ENCODE measurements at places on chromosomes 16 and 17.

DNA sequence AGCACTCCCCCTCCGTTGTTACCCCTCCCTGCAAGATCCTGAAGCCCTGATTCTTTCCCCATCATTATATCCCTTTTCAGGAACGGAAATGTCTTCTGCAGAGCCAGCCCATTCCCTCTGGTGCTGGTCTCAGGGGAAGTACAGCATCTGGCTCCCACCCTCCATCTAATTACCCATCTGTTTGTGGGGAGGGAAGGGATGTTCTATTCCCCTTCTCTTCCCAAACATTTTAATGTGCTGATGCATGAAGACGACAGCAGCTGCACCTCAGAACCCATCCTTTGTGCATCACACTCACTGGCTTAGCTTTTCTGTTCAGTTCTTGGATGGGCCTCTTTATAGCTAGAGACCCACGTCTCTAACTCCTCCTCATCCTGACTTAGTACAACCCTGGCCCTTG lies 367.2 kb downstream of the CDH13 start:
- no peak for ATAC-seq

DNA sequence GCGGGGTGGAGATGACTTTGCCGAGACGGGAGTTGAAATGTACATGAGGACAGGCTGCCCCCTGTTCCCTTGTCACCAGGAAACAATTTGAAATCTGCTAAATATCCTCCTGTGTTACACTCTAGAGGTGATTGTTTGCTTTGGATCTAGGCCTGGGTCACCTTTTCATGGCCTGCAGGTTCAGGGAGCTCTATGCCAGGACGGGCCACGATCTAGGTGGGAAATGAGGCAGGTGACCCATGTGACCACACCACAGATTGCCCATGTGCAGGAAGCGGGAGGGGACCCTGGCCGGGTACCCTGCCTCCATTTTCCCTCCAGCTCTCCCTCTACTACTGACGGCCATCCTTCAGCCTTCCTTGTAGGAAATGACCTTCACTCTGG lies 43.4 kb downstream of the MEAK7 start:
- ATAC-seq, result no peak

GRCh38 chr17:62793919-62794665 lies 14.0 kb downstream of the MARCHF10 start:
- ATAC-seq, result no peak

DNA sequence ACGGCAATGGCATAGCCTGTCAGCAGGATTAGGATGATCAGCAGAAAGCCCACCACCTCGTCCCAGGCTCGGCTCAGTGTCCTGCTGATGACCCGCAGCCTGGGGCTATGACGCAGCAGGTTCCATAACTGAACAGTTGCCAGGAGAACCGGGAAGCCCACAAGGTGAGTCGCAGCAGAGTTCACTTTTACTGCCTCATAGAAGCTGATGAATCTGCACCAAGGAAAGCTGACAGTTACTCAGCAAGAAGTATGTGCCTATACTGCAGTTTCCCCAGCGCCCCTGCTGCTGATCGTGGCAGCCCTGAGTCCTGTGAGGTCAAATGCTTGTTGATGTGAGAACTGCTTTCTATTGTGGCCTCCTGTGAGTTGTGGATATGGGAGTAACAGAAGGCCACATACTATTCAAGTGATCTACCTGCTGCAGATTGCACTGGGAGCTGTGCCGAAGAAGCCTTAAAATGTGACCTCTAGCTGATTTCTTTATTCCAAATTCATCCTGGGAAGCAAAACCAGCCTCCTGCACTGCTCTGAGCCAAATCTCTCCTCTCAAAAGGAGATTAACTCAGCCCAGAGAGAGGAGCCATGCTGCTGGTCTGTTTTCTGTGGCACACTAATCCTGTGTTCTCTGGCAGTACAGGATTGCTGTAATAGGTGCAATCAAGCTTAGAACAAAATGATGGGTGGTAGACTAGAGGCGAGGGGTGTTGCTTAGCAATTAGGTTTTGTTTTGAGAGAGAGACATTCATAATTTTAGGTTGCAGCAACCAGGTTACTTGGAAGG lies 38.8 kb downstream of the IST1 start:
- ATAC-seq, result no peak

- ATAC-seq, result peak; percentile 73
These were observed 19.5 kb downstream of the PCTP start for GRCh38 chr17:55770196-55770870.

DNA sequence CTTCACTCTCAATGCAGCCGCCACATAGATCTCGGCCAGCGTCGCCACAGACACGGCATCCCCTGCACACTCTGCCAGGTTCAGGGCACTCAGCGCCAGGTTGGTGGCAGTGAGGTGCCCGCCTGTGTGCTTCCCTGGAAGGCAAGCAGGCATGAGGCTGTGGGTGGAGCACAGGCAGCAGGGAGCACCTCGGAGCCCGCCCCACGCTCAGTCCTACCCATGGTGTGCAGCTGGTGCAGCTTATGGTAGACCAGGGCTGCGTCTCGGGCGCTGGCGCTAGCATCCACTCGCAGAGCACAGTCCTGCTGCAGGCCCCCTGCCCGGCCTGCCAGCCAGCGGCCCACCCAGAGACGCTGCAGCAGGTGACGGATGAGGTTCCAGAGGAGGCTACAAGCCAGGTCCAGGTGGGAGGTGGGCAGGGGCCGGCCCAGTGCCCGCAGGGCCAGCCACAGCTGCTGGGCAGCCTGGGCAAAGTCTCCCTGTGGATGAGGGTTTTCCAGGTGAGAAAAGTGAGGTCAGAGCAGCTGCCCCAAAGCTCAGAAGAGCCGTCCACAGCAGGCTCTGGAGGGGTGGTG lies 20.5 kb downstream of the SREBF1 start:
- no peak for ATAC-seq

DNA sequence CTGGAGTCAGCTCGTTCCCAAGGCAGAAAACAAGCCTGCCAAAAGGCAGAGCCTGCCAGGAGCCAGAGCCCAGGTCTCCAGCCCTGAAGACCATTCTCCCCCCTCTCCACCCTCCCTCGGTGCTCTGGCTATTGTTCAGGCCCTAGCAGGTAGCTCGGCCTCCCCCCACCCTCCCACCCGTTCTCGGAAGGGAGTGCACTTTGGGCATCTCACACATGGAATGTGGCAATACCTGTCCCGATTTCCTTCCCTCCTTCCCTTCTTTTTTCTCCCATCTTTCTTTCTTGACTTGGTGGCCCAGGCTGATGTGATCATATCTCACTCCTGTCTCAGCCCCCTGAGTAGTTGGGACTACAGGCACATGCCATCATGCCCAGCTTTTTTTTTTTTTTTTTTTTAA lies 12.4 kb downstream of the CNGB1 start:
- ATAC-seq, result no peak

GRCh38 chr16:86137359-86137758 lies 238.4 kb downstream of the IRF8 start:
- no peak for ATAC-seq

- peak; percentile 85 for ATAC-seq
These were observed 248.3 kb upstream of the CIBAR2 start for GRCh38 chr16:85360323-85361277.

- no peak for ATAC-seq
These were observed 18.1 kb upstream of the ABCA8 start for GRCh38 chr17:68973098-68973846.

DNA sequence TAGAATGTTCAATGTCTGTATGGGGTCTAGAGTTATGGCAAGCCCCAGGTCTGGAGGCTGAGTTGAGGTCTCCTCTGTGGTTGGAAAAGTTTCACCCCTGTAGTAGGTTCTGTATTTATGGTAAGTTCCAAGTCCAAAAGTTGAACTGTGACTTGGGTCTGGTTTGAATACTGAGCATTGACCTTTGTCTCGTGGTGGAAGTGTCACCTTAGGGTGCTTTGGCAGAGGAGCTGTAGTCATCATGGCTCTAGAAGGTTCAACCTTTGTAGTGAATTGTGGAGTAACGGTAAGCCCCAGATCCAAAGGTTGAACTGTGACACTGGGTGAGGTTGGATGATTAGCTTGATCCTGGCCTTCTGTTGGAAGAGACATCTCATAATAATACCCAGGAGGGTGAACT lies 17.6 kb downstream of the RDM1 start:
- no peak for ATAC-seq

DNA sequence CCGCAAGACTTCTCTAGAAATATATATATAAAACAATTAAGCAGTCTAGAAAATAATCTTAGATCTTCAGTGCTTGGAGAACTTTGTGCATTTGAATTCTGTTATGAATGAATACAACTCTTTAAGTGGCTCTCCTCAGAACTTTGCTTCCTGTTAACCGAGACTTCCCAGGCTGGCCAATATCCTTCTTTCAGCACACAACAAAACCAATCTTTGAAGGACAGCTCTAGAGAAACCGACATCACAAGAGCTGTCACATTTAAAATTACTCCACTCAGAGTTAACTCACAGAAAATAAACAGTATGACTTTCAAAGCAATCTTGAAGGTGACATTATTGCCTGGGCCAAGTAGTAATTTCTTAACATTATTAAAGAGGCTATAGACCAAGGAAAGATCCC lies 49.7 kb upstream of the ITGA2B start:
- no peak for ATAC-seq

DNA sequence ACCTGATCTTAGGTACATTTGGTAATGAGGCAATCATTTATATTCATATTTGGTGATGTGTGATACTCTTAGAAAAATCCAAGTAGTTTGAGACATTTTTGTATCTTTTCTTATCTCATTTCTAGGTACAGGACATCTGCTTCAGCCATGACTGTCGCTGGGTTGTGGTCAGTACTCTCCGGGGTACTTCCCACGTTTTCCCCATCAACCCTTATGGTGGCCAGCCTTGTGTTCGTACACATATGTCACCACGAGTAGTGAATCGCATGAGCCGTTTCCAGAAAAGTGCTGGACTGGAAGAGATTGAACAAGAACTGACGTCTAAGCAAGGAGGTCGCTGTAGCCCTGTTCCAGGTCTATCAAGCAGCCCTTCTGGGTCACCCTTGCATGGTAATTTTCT lies 312.2 kb downstream of the BCAS3 start:
- ATAC-seq, result no peak

- no peak for ATAC-seq
These were observed 59.3 kb downstream of the USP10 start for GRCh38 chr16:84759061-84759460.
